Renal cortical epithelial cell (primary cell): ENCODE measurements at places on chromosomes 5 and 9. TPM values are rescaled to one million over a fixed set of nuclear protein-coding genes. Genes with fewer than 3 reads are reported as not detected.

The NUTM2G gene
- not detected in 2 replicates for total RNA-seq

The FBP2 gene
- not detected in 2 replicates for total RNA-seq

The PCDHB7 gene
- under 0.01 and 0.85 TPM in 2 replicates for total RNA-seq

DNA sequence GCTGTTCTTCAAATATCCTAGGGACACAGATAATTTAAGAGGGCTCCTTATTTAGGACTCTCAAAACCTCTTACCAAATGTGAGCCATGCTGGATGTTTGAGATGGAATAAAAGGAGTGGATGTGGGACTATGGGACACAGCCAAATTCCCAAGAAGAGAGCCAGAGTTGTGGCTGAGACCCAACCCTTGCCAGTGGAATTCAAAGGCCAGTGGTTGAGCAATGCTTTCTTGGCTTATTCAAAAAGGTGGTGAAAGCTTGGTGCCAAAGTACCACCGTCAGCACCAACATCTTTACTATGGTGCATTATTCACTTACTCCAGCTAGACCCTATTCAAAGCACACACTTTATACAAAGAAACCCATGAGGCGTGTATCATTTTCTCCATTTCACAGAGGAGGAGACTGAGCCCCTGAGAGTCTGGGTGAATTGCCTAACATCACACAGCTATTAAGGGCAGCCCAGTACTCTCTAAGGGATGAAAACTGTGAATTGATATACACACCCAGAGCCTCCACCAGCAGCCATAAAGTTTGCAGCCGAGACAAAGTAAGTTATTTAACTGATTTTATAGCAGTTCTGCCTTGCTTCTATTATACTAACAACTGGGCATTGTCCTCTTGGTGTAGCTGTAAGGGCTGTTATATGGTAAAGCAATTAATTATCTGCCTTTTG, 391.7 kb downstream of the ACTL7B start:
- no peak for DNase-seq

- no peak for DNase-seq
Measured at GRCh38 chr5:1720396-1721110, 79.1 kb downstream of the MRPL36 start.

DNA sequence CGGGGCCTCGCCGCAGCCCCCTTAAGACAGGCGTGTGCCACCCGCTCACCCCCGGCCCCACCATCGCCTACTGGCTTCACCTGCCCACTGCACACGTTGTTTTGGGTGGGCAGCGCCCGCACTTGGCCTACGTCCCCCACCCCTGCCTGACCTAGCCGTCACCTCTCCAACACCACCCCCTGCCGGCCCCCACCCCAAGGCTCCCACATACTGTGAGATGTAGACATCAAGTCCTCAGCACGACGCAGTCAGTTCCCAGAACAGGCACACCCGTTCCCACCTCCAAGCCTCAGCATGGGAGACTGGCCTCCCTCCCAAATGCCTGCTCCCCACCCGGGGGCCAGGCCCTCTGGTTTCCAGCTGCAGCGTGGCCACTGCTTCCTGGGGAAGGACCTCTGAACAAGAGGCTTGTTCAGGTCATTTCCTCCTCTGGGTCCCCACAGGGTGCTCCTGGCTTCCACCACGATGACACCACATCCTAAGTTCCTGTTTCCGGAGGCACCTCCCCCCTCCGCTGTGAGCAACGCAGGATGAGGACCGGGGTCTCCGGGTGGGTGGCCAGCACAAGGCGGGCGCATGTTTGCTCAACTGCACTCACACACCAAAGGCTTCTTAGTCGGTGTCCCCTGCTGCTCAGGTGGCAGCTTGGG, 11.3 kb downstream of the DBN1 start:
- no peak for DNase-seq

GRCh38 chr9:86636519-86636918, 282.3 kb upstream of the TUT7 start:
- no peak for DNase-seq

- DNase-seq: no peak
Measured at GRCh38 chr9:136671646-136672430, 9.1 kb downstream of the EGFL7 start.
